ENCODE measurements at places on chromosomes 4 and X.

GRCh38 chr4:24003496-24003895, 113.6 kb upstream of the PPARGC1A start:
- no peak for DNase-seq

GRCh38 chr4:128735714-128736113, 73.8 kb upstream of the JADE1 start:
- DNase-seq: no peak

DNA sequence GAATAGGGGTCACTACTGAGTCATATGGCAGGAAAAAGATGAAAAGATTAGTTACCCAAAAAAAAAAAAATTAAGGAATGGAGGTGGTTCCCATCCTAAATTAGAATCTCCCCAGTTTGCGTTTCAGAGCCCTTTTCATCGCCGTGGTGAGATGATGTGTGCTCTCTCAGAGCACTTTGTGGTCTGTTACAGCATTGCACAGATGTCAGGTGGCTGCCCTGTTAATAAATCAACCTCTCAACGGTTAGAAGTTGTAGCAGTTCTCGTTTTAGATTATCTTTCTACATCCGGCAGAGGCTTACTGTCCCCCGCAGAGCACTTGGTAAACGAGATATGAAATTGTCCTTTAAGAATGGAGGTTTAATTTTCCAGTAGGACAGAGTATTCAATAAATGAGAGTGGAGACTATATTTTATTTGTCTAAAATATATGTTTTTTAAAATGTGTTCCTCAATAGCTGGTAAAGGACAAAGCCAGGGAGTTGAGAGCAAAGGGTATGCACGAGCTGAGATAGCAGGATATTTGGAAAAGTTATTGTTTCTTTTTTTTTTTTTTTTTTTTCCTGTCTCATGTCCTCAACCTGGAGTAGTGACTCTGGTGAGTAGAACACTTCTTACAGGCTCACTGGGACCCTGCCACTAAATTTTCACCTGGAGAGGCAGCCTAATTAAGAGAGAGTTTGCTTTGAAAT, 26.9 kb downstream of the AFF1 start:
- no peak for DNase-seq

GRCh38 chr4:67714248-67714583, 13.3 kb upstream of the UBA6 start:
- no peak for DNase-seq

- DNase-seq: no peak
Measured at GRCh38 chrX:1535241-1536041, 1.5 kb downstream of the P2RY8 start.

DNA sequence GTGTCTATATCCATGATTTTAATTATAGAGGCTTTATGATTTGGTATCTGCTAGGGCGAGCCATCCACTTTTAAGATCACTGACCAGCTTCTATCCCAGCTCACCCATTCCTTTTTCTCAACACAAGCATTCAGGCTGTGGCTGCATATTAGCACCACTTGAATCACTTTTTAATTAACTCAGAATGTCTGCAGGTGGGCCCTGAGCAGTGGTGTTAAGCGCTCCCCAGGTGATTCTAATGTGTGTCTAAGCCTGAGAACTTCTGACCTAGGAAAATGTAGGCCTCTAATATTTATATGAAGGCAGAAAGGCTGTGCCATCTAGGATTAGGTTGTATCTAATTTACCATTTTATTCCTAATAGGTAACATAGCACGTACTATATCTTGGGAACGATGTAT, 19.8 kb upstream of the QRFPR start:
- no peak for DNase-seq

DNA sequence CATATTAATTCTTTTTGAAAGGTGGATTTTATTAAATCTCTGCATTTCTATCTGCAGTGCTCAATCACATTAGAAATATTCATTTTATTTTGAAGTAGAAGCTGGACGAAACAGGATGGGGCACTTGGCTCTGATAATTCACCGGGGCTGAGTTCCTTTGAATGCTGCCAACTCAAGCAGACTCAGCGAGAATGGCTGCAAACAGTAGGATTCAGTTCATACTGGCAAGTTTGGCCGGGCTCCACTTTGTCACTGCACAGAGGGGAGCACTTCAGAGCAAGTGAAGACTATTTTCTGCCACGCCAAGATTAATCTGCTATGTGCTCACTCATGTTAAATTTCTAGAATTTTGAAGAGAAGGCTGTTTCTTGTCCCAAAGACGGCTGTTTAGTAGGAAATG, 30.7 kb upstream of the KLHL8 start:
- no peak for DNase-seq

GRCh38 chrX:132480581-132481203, 8.1 kb downstream of the MBNL3 start:
- no peak for DNase-seq

Data from coronary artery (tissue), 2 donors.